Central memory CD8-positive, alpha-beta T cell (primary cell): ENCODE measurements at places on chromosomes 7 and 10.

- H3K4me3 ChIP-seq = no peak overlapping the region
- H3K36me3 ChIP-seq = no peaks in the 10 kb centered on the region
- no peaks in the 10 kb centered on the region for H3K4me1 ChIP-seq
- H3K27ac ChIP-seq = no peak overlapping the region
- peaks cover 44% of the 10 kb centered on the region for H3K27me3 ChIP-seq
Observed at GRCh38 chr10:83945982-83946718, 193.2 kb upstream of the GHITM start.

DNA sequence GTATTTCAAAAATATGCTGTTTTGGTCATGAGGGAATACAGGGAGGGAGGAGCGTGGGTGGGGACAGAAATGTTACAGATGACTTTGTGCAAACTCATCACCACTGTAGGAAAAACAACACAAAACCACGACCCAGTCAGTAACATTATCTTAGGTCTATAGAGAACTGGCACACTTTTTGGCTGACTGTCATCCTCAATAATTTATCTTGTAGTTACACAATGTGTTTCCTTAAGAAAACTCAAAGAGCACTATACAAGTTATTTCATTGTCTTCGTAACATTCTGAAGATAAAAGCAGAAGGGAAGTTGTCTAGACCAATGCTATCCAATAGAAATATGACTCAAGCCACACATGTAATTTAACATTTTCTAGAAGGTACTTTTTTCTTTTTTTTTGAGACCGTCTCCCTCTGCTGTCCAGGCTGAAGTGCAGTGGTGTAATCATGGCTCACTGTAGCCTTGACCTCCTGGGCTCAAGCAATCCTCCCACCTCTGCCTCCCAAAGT, 16.9 kb upstream of the CDK14 start:
- H3K27ac ChIP-seq = no peak overlapping the region
- no peak for DNase-seq
- no peaks in the 10 kb centered on the region for H3K27me3 ChIP-seq
- no peak overlapping the region for H3K4me3 ChIP-seq

- no peak overlapping the region for H3K27ac ChIP-seq
- H3K27me3 ChIP-seq = no peaks in the 10 kb centered on the region
- no peak overlapping the region for H3K4me3 ChIP-seq
- H3K36me3 ChIP-seq = no peaks in the 10 kb centered on the region
- H3K4me1 ChIP-seq = no peaks in the 10 kb centered on the region
- no peak for DNase-seq
Observed at GRCh38 chr7:126443951-126444350, 808.8 kb downstream of the GRM8 start.

DNA sequence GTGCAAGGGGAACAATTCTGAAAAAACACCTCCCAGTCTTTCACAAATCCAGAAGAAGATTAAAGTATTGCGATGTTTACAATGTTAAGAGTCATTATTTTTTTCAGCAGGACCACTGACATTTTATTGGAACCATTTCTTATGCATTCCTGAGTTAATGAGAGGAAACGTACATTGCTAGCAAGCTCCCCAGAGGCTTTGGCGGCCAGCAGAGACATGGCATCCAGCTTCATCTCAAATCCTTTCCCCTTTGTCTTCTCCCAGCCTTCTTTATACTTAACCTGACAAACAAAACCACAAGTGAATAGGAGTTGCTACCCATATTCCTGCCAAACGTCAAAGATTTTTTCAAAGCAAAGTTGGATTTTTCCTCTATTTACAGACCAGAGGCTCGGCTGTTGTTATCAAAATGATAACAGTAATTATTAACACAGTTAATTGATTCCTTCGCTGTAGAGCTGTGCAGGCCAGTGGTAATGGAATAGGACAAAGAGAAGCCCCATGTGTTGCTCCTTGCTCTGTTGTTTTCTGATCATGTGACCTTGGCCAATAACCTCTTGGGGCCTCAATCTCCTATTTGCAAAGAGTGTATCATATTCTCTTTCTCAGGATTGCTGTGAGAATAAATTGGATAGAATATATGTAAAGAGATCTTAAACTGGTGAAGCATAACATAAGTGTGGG, 32.0 kb downstream of the NRAP start:
- no peak overlapping the region for H3K4me3 ChIP-seq
- H3K36me3 ChIP-seq = no peaks in the 10 kb centered on the region
- no peak overlapping the region for H3K27ac ChIP-seq
- peaks cover 20% of the 10 kb centered on the region for H3K27me3 ChIP-seq

DNA sequence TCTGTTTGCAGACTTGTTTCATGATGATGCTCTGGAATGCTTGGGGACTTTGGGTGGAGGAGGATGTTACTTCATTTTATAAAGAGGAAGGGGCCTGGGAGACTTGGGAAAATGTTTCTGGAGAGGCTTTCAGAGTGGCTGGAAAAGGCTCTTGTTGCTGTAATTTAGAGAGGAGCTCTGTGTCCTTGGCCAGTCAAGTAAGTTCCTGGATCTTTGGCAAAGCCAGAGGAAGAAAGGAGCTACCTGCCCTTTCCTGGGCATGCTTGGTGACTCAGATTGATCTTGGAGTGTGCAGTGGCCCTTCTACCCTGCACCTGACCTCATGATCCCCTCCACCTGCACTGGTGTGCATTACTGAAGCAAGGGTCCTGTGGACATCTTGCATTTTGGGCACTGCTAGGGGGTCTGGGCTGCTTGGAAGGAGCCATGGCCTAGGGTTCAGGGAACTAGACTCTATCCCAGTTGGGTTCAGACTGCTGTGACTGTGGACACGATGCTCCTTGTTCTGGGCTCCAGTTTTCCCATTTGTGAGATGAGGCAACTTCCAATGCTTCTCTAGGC, 56.1 kb downstream of the ADCYAP1R1 start:
- no peak for DNase-seq
- no peak overlapping the region for H3K27ac ChIP-seq
- H3K36me3 ChIP-seq = no peaks in the 10 kb centered on the region

- peaks cover 30% of the 10 kb centered on the region for H3K4me1 ChIP-seq
- no peaks in the 10 kb centered on the region for H3K27me3 ChIP-seq
- DNase-seq = no peak
Observed at GRCh38 chr7:156772725-156773124, 120.3 kb downstream of the LMBR1 start.

- no peak for DNase-seq
- peaks cover 16% of the 10 kb centered on the region for H3K4me1 ChIP-seq
- peak overlapping the region; percentile 32 for H3K27ac ChIP-seq
- H3K36me3 ChIP-seq = no peaks in the 10 kb centered on the region
- H3K27me3 ChIP-seq = peaks cover 42% of the 10 kb centered on the region
- peak overlapping the region; percentile 68 for H3K4me3 ChIP-seq
Observed at GRCh38 chr10:92688573-92688926, 1.2 kb upstream of the HHEX start.

GRCh38 chr10:28554952-28555351, 22.0 kb downstream of the WAC start:
- H3K27me3 ChIP-seq = no peaks in the 10 kb centered on the region
- no peak for DNase-seq
- H3K36me3 ChIP-seq = peaks cover 51% of the 10 kb centered on the region
- peak overlapping the region; percentile 17 for H3K27ac ChIP-seq

DNA sequence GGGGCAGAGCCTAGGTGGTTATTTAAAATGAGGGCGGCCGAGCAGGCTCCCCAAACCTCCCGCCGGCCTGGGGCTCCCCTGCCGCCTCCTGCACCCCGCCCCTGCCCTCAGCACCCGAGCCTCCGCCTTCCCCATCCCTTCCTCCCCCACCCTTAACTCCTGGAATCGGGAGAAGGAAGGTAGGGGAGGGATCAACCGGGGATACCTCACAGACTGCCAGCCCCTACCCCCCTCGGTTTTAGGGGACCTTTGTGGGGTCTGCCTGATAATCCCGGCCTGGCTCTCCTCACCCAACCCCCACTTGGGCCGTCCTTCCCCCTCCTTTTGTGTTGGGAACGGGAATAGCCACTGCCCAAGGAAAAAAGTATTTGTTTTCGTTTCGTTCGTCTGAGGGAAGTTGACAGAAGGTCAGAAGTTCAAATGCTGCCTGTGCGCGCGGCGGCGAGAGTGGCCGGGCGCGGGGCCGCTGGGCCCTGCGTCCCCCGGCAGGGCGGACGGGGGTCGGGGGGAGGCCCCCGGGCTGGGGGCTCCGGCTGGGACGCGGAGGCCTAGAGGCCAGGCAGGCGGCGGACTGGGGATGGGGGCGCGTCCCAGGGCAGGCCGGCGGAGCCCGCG, 2.8 kb downstream of the SHH start:
- DNase-seq = no peak
- H3K27ac ChIP-seq = no peak overlapping the region
- no peaks in the 10 kb centered on the region for H3K36me3 ChIP-seq

GRCh38 chr10:75827587-75828021, 396.2 kb downstream of the LRMDA start:
- H3K36me3 ChIP-seq = no peaks in the 10 kb centered on the region
- H3K4me3 ChIP-seq = no peak overlapping the region
- H3K27ac ChIP-seq = no peak overlapping the region
- H3K27me3 ChIP-seq = no peaks in the 10 kb centered on the region
- H3K4me1 ChIP-seq = no peaks in the 10 kb centered on the region

- no peak for DNase-seq
- H3K27ac ChIP-seq = no peak overlapping the region
- peaks cover 16% of the 10 kb centered on the region for H3K27me3 ChIP-seq
- H3K4me3 ChIP-seq = no peak overlapping the region
- H3K36me3 ChIP-seq = no peaks in the 10 kb centered on the region
Observed at GRCh38 chr7:139784648-139785047, 6.8 kb upstream of the HIPK2 start.

DNA sequence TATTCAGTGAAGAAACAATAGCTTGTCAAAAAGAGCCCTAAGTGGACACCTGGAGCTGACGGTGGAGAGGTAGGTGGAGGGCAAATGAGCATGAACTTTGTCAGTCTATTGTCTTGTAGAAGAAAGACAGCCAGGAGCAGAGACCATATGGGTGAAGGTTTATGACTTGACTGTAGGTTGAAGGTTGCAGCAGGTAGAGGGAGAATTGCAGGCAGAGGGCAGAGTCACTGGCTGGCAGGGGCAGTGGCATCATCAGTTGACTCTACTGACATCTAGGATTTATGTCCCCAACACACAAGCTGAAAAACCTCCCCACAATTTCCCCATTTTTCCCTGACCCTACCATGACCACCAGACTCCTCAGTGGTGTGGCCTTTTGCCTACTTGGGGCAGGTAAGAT, 243.6 kb upstream of the PRSS58 start:
- H3K4me3 ChIP-seq = no peak overlapping the region
- H3K4me1 ChIP-seq = peaks cover 19% of the 10 kb centered on the region
- DNase-seq = no peak
- H3K27ac ChIP-seq = no peak overlapping the region
- H3K27me3 ChIP-seq = peaks cover 6% of the 10 kb centered on the region

GRCh38 chr7:70700941-70701425, 431.0 kb upstream of the GALNT17 start:
- no peak overlapping the region for H3K27ac ChIP-seq
- peaks cover 53% of the 10 kb centered on the region for H3K4me1 ChIP-seq
- no peaks in the 10 kb centered on the region for H3K27me3 ChIP-seq
- peaks cover 24% of the 10 kb centered on the region for H3K36me3 ChIP-seq

DNA sequence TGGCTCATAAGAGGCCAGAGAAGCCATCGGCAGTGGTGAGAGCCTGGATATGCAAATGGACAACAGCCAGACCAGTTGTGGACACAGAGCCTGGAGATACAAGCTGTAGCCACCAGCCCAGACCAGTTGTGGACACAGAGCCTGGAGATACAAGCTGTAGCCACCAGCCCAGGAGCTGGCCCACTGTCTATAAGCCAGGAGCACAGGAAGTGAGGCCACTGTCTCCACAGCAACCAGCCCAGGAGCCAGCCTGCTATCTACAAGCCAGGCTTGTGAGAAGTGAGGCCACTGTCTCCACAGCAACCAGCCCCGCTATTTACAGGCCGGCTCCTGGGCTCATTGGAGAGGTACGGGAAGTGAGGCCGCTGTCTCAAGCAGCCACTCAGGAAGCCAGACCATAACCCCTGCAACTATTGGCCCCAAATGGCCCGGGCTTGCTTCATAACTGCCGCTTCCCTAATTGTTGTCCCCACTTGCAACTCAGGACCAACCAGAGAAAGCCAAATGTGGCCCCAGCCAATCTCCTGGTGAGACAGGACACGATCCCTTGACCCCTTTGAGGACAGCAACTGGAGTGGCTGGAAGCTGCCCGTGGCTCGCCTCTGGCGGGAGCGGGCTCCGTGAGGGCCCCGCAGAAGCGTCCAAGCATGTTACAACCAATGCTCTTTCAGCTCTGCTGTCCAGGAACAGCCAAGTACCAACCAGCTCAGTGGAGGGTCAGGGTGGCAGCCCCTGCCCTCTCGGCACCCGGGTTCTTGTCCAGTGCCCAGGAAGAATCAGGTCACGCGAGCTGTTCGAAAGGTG, 44.1 kb upstream of the CNPY1 start:
- no peak overlapping the region for H3K4me3 ChIP-seq
- DNase-seq = no peak
- H3K36me3 ChIP-seq = no peaks in the 10 kb centered on the region
- H3K27ac ChIP-seq = no peak overlapping the region
- peaks cover 66% of the 10 kb centered on the region for H3K27me3 ChIP-seq
- H3K4me1 ChIP-seq = no peaks in the 10 kb centered on the region

GRCh38 chr7:111801277-111801676, 239.0 kb upstream of the IMMP2L start:
- H3K36me3 ChIP-seq = peaks cover 1% of the 10 kb centered on the region
- DNase-seq = no peak
- H3K27me3 ChIP-seq = no peaks in the 10 kb centered on the region
- H3K4me1 ChIP-seq = no peaks in the 10 kb centered on the region
- H3K27ac ChIP-seq = no peak overlapping the region

DNA sequence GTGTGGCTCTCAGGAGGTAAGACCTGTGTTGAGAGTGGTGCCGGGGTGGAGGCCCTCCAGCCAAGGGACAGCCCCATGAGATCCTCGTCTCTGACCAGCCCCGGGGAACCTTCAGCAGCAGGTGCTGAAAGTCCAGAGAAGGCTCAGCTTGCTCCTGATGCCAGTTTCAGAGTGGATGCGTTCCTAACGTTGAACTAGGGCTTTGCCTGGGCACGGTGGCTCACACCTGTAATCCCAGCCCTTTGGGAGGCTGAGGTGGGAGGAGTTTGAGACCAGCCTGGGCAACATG, 45.7 kb downstream of the BAIAP2L1 start:
- H3K36me3 ChIP-seq = no peaks in the 10 kb centered on the region
- H3K4me1 ChIP-seq = no peaks in the 10 kb centered on the region
- no peak overlapping the region for H3K4me3 ChIP-seq
- H3K27ac ChIP-seq = no peak overlapping the region
- H3K27me3 ChIP-seq = peaks cover 37% of the 10 kb centered on the region
- DNase-seq = no peak
